ENCODE measurements at places on chromosomes 3 and 15.

DNA sequence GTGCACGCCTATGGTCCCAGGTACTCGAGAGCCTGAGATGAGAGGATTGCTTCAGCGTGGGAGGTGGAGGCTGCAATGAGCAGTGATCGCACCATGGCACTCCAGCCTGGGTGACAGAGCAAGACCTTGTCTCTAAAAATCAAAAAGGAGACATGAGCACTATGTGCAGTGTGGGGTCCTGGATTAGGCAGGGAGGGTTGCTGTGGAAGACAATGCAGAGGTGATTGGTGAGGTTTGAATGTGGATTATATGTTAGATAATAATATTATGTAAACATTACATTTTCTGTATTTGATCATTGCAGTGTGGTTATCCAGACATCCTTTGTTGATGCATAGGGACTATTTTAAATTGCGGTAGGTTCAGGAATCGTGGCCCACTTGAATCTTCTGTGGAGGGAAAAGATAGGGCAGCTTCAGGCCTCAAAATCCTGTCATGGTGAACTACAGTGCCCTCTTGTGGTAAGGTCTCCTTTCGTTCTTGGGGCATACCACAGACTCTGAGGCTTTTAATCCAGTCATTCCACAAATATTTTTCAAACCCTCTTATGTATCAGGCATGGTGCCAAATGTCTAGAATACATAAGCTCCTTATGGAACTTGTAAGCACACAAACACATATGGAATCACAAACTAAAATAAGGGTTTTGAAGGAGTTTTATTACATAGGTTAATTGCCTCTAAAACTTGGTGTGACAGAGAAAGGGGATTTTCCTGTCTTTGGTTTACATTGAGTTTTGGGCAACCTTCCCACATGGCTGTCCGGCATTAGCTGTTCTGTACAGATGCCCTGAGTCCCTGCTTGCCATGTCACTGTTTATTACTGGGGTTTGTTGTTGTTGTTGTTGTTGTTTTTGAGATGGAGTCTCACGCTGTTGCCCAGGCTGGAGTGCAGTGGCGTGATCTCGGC lies 37.7 kb downstream of the GPD1L start:
- DNase-seq: no peak

GRCh38 chr3:52038227-52038626 lies 18.1 kb downstream of the DUSP7 start:
- DNase-seq: no peak

DNA sequence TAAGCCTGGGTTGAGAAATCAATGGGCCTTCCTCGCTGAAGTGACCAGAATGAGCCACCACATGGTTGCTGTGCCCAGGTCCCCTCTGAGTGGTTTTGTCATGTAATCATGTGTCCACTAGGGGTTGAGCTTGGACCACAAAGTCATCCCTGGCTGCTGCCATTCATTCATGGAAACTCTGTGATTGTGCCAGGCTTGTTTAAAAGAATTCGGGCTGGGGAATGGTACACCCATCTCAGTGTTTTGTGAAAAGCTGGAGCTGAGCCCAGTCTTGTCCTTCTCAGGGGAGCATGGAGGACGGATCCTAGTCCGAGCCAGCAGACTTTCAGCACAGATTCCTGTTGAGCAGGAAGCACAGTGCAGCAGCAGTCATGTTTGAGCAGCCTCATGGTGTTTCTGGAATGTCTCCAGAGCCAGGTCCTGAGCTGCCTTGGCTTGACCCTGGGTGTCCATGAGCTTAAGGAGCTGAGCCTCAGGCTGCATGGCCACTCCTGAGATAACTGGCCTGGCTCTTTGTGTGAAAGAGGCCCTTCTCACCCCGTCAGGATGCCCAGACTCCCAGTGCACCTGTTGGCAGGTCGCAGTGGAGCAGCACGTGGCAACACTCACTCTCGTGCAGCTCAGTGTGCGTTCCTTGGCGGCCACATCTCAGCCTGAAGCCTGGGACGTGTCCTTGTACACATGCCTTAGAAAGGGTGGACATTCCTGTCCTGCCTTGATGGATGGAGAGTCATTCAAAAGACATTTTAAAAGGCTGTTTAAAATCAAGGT lies 260.3 kb upstream of the TPM1 start:
- DNase-seq: no peak

DNA sequence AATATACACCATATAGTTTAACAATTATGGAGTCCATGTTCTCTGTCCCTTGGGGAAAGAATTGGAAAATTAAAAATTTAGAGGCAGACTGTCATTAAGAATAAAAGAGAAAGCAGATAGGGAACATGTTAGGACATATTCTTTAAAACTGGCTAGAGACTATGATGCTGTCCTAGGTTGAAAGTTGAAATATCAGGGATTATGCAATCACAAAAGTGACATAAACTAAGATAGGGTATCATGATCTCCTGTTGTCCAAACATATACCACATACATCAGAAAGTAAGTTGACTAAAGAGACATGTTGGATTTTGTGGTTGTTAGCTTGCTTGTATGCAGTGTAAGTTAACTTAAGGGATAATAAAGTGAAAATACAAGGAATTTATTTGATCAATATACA lies 9.9 kb upstream of the EID1 start:
- DNase-seq: no peak

GRCh38 chr15:89802231-89802928 lies 12.3 kb downstream of the ANPEP start:
- DNase-seq: no peak

DNA sequence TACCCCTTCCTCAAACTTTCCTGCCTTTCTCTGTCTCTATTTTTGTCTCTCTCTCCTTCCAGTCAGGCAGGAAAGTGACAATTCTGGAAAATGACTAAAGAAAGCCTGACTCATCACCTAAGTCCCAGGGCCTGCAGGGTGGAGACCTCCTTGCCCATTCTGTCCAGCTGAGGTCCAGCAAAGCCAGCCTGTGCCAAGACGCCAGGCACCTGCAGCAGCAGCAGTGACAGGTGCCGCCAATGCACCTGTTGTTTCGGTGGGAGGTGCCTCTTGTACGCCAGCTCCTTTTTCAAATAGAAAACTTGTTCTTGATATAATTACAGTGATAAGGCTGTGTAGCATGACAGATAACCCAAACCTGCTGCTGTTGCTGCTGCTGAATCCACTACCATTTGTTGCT lies 501.3 kb downstream of the NTRK3 start:
- no peak for DNase-seq

DNA sequence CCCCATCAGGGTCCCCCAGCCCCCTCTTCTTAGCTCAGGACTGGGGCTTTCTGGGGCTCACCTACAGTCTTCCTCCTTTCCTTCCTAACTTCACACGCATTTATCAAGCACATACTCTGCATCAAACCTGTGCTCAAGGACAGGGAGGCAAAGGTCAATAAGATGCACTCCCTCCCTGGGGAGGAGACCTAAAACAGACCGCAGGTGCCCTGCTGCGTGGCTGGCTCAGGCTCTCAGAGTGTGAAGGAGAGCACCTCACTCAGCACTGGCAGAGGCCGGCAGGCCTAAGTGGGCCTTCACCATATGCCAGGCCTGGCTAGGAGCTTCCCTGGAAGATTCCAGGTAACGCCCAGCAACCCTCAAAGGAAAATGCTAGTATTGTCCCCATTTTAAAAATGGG lies 16.5 kb downstream of the LIPC start:
- no peak for DNase-seq

DNA sequence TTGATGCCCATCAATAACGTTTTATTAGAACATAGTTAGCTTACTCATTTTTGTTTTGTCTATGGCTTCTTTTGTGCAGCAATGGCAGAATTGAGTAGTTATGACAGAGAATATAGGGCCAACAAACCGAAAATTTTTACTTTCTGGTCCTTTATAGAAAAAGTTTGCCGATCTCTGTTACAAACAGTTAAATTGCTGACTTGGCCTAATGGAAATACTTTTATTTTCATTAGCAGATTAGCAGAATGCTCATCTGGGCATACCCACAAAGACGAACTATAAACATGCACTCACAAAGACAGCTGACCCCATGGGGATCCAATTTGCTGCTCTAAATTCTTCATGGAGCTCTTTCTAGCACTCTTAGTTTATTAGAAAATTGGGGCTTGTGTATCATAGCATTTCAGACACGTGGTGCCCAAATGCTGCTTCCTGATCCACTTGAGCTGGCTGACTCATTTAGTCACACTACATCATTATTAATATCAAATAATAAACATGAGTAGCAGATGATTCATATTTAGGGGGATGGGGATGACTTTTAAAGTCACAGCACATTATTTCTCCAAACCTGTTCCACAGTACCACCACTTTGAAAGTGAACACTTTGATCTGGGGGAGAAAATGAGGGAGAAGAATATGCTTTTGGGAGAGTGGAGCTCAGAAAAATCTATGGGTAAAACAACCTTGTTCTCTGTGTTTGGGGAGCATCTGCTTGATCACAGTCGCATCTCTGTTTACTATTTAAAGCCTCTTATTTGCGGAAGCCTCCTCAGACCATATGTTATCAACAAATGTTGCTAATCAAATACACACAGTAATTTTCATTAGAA lies 228.1 kb upstream of the FEZF2 start:
- DNase-seq: no peak

DNA sequence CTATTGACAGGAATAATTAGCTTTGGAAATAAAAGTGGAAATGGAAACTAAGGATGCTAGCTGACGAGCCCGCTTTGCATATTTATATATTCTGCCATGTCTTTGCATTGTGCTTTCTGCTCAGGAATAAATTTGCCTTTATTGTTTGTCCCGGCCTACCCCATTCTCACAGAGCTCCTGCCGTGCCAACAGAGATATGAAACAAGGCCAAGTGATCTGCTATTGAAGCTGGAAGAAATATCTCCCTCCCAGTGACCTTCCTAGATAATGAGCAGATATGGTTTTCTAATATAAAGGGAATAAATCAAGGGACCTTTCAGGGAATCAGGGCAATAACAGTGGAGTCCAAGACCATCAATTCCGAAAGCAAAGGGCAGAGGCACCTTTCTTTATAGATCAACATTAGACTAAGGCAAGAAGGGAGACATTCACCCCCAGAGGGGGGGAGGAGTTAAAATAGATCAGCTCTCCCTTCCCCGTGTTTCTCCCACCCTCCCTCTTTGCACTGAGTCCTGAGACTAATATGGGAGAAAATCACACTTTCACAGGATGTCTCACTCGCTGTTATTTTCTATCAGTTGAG lies 664.6 kb downstream of the AGBL1 start:
- no peak for DNase-seq

DNA sequence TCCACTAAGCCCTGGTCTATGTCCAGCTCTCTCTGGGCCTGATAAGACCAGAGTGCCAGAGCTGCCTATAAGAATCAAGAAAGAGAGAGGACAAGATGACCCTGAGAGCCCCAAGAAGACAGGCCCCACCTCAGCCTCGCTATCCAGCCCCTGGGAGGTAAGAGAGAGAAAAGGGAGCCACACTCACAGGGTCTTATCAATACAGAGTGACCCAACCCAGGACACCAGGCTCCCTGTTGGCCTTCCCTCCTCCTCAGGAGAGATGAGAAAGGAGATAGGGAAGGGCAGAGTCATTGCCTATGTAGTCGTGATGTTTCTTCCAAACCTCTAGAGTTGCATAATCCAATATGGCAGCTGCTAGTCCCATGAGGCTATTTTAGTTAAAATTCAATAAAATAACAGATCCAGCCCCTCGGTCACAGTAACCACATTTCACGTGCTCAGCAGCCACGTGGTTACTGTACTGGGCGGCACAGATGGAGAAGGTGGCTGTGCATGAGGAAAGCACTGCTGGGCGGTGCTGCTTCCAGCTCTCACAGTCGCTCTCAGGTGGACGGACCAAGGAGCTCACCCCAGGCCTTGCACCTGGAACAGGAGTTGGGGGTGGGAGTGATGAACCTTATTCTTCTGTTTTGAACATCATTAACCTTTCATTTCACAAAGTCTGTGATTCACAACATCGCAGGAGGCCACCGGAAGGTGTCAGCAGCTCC lies 525.8 kb downstream of the SHQ1 start:
- no peak for DNase-seq

DNA sequence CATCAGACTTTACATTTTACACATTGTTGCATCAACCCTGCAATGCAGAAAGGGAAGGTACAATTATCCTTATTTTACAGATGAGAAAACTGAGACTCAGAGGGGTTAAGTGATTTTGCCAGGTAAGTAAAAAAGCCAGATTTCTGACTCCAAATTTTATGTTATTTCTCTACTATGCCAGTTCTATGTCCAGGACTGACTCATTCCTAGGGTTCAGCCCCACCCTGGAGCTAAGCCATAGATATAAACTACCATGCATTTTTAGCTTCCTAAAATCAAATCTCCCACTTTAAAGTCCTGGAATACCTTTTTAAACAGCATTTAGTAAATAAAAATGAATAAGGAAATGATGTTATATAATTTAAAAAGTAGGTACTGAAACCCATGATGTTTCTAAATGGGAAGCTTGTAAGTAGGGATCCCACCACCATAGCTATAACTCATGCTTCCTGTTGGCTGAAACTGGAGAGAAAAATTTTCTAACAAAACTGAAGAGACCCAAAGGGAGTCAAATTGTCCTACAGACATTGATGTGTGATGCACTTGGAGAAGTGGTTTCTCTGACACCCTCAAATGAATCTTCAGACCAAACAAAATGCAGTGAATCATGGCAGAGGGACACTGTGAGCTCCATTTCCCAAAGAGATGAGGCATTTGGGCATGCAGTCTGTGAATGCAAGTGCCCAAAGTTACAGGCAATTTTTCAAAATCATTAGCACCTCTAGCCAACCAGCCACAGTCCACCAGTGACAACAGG lies 301.7 kb upstream of the UMPS start:
- no peak for DNase-seq

DNA sequence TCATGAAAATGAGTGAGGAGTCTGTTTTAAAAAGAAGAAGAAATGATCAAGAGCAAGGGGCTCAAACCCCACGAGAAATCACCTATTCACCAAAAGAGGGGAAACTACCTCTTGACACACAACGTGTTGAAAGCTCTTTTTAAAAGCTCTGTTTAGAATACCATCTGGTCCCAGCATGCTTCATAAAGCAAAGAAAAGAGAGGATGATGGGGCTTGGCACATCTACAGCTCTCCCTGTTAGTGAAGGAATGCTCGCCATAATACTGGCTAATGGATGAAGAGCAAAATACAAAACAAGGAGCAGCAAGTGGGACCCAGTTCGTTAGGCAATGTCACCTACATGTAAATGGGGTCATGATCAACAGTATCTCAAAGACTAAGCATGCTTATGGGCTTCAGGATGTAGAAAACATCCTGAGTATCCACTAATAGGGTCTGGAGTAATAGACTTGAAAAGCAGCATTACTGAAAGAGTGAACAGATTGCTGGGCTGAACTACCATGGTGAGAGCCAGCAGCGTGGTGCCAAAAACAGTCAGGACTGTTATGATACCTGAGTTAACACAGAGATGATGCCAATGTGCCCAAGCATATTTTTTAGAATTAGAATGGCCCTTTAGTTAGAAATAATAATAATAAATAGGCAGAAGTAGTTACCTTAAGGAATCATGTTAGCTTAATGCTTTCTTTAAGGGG lies 159.7 kb upstream of the POU1F1 start:
- no peak for DNase-seq

GRCh38 chr15:63839722-63840121 lies 6.0 kb upstream of the HERC1 start:
- DNase-seq: no peak

DNA sequence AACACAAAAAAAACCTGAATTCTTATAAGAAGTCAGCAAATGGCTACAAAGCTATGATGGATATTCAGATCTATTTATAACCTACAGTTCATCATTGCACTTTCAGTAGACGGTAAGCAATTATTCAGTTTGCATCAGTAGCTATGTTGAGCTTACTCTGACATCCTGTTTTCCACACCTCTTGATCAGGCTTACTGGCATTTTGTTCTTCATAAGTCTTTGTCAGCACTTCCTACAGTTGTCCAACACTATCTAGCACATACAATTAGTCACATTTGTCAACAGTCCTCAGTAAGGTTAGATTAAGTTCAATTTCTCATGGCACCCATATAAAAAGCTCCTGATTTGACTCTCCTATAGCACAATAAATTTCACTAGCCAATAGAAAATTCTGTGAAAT lies 71.2 kb upstream of the ST3GAL6 start:
- DNase-seq: no peak
